ENCODE measurements at places on chromosomes 5 and 9.

GRCh38 chr5:37945446-37945845, 105.6 kb upstream of the GDNF start:
- no peak for DNase-seq

DNA sequence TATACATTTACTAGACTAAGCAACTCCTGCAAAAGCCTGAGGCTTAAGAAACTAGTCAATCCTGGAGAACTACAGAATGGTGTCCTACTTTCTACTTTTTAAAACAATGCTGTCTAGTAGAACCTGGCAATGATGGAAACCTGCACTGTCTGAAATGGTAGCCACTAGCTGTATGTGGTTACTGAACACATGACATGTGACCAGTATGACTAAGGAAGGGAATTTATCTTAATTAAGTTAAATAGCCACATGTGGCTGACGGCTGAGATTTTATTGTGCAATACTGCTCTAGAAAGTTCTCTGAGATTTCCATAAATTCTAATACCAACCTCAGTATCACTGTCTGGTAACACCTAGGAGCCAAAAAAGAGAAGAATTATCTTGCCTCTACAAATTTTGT, 44.9 kb upstream of the RAPGEF6 start:
- DNase-seq: peak; percentile 57

GRCh38 chr5:36198281-36198680, 43.4 kb downstream of the NADK2 start:
- DNase-seq: no peak

GRCh38 chr5:38680094-38680825, 123.8 kb upstream of the LIFR start:
- DNase-seq: no peak

- DNase-seq: no peak
Observed at GRCh38 chr5:55104946-55105701, 2.7 kb downstream of the GZMA start.

DNA sequence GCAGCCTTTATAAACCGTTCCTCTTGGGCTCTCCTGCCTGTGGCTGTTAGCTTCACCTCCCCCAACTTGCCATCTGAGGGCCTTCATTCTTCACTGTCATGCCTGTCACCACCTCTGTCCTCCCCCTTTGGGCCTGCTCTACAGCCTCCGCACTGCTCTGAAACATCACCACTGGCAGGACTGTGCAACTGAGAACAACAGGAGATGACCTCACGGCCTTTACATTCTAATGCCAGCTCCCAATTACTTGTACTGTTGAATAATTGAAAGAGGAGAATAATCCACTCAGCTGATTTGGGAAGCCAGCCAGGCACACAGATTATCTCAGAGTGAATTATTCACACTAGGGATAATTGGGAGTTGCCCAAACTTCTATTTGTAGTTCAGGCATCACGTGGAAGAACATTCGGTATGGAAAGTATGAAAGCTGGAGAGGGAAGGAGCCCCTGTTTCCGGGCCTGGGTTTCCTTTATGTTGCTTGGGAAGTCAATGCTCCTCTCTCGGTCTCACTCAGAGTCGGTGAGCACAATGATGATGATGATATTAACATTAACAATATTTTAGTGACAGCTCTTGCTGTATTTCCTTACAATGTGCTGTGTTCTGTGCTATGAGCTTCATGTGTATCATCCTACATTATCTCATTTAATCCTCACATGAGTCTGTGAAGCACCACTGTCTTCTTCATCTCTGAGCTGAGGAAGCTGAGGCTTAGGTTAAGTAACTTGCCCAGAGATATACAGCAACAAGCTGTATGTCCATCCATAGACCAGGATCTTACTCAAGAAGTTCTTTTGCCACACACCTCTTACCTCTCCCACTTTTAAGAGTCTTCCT, 99.3 kb upstream of the LRRTM2 start:
- no peak for DNase-seq

- no peak for DNase-seq
Observed at GRCh38 chr5:124401476-124402143, 344.8 kb downstream of the ZNF608 start.

- DNase-seq: no peak
Observed at GRCh38 chr5:126182971-126183695, 240.1 kb upstream of the GRAMD2B start.

DNA sequence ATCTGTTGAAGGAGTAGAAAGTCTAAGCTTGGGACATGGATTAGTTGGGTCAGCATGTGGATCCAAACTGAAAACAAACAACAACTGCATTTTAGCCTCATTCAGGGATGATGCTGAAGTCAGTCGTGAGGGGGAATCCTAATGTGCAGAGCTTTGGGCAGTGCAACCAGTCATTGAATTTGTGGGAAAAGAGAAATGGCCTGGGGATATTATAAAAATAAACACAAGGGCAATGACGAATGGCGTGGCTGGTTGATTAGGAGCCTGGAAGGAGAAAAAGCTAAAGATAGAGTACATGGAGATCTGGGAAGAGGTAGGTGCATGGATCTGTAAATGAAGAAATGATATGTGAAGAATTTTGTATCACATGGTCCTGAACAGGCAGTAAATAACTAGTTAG, 477.6 kb downstream of the TLE1 start:
- peak; percentile 11 for DNase-seq

GRCh38 chr9:125400725-125401716, 139.4 kb downstream of the GAPVD1 start:
- no peak for DNase-seq

- DNase-seq: no peak
Observed at GRCh38 chr9:71918419-71918818, 7.0 kb downstream of the C9orf85 start.

- DNase-seq: no peak
Observed at GRCh38 chr5:40276426-40277102, 403.2 kb upstream of the PTGER4 start.

- DNase-seq: peak; percentile 67
Observed at GRCh38 chr9:121885345-121885901, 207.7 kb downstream of the TTLL11 start.

DNA sequence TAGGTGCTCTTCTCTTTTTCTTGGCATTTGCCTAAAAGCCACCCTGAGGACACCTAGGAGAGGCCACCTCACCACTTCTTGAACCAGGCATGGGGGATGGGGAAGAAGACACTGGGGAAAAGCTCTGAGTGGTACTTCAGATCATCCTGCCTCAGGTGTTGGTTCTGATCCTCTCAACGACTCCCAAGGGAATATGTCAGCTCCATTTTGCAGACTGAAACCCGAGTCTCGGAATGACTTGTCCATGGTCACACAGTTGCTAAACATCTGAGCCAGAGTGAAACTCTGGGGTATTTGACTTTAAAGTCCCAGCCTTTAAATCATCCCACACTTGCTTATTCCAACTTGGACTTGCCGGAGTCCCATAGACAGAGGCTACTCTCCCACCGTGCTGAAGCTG, 120.6 kb upstream of the GABRP start:
- DNase-seq: no peak

DNA sequence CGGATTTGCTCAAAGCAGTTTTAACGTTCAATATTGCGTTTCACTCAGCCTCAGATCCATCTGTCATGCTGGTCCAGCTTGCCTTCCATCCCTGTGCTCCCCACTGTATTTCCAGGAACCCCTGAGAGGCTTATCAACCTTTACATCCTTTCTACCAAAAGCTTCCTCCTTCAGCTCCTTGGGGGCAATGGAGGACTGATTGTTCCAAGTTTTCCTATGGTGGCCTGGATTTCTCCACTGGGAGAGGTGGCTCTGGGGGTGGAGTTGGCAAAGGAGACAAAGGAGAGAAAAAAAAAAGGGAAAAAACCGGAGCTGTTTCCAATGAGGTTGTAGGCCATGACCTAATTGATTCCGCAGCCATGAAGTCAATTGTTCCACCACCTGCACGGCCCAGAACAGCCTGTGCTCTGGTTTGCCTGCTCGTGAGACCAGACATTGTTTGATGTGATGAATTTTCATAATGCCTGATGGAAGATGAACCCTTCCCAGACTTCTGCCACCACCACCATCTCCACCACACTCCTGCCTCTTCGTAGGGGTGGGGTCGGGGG, 54.1 kb downstream of the ABLIM3 start:
- no peak for DNase-seq

DNA sequence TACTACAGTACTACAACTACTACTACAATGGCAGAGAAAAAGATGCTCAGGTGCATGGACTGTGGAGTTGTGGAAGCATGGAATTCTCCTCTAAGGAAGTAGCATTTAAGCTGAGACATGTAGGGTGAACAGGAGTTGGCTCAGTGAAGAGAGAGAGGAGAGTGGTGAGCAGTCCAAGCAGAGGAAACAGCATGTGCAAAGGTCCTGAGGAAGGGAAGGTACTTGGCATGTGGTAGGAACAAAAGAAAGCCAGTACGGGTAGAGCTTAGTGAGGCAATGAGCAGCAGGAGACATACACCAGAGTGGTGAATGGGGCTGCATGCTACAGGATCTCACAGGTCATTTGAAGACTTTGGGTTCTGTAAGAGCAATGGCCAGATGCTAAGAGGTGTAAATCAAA, 41.4 kb upstream of the GLRA1 start:
- no peak for DNase-seq

- DNase-seq: no peak
Observed at GRCh38 chr5:157215514-157216167, 35.0 kb downstream of the ITK start.

- DNase-seq: peak; percentile 73
Observed at GRCh38 chr9:1173211-1173610, 123.1 kb downstream of the DMRT2 start.

GRCh38 chr9:126956917-126957686, 42.5 kb downstream of the RALGPS1 start:
- peak; percentile 50 for DNase-seq

GRCh38 chr5:124444147-124444775, 302.2 kb downstream of the ZNF608 start:
- no peak for DNase-seq

GRCh38 chr5:90111364-90112032, 298.1 kb downstream of the CETN3 start:
- DNase-seq: no peak

DNA sequence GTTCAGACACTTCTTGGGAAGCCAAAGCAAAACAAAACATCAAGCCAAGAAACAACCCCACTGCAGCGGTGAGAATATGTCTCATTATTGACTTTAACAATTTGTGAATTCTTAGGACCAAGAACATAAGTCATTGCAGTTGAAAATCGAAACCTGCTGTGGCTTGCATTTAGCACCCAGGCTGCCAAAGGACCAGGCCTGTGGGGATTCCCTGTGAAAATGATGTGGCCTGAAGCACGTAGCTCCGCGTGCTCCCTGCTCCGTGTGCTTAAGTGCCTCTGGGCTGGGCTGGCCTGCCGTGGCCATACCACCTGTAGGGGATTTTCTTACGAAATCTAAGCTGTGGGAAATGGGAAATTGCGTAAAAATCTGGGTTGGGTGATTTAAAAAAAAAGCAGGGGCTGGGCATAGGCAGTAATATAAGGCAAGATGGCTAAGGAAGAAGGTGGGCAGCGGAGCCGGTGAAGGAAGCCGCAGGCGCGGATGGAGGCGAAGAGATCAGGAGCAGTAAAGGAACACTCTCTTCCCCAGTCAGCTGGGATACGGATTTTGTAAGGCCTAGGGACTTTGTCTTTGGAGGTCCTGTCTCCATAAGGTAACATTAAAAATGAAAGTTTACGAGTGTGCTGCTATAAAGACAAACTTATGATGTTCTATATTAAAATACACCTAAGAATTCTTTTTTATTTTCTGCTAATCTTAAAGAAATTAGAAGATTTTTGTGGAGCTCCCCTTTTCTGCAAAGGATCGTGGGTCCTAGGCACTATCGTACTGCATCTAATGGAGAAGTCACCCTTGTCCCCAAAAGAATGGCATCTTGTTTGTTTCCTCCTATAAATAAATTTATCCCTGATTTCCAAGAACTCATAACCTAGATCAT, 189.6 kb upstream of the SEMA6A start:
- DNase-seq: no peak

- peak; percentile 68 for DNase-seq
Observed at GRCh38 chr5:43000111-43000840, 39.8 kb downstream of the ANXA2R start.

DNA sequence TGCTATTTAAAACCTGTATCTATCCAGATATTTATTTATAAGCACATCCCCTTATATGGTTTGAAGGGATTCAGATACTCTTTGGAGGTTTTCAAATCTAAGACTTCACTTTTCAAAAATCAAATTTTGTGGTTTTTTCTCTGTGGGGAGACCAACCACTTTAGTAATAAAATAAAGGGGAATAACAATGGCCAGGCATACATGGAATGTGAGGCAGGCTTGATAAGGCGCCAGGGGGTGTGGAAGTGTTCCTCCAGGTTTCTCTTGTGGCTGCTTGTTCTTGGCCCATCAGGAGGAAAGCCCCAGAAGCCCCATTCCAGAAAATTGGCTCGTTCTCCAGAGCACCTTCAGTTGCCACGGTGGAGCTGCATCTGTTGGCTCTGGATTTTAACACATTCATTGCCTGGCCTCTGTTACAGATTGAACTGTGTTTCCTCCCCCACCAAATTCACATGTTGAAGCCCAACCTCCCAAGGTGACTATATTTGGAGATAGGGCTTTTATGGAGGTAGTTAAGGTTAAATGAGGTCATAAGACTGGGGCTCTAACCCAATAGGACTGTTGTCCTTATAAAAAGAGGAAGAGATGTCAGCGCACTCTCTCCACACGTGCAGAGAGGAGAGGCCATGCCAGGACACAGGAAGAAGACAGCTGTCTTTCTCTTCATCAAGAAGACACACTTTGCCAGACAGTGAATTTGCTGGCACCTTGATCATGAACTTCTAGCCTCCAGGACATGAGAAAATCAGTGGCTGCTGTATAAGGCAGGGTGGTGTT, 195.9 kb downstream of the TMEM38B start:
- no peak for DNase-seq

DNA sequence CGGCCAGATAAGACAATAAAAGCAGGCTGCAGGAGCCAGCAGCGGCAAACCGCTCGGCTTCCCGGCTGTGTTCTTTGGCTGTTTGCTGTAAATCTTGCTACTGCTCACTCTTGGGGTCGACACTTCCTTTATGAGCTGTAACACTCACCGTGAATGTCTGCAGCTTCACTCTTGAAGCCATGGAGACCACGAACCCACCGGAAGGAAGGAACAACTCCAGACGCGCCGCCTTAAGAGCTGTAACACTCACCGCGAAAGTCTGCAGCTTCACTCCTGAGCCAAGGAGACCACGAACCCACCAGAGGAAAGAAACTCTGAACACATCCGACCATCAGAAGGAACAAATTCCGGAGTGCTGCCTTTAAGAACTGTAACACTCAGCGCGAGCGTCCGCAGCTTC, 451.7 kb downstream of the AGTPBP1 start:
- DNase-seq: no peak

GRCh38 chr9:133331221-133331620, 4.8 kb downstream of the SURF6 start:
- DNase-seq: no peak

- no peak for DNase-seq
Observed at GRCh38 chr9:33690143-33690933, 105.0 kb upstream of the PRSS3 start.

- DNase-seq: no peak
Observed at GRCh38 chr5:65835191-65835590, 91.2 kb upstream of the ERBIN start.

Measured in EL (cell line).